ENCODE measurements at places on chromosomes 16 and 17.

DNA sequence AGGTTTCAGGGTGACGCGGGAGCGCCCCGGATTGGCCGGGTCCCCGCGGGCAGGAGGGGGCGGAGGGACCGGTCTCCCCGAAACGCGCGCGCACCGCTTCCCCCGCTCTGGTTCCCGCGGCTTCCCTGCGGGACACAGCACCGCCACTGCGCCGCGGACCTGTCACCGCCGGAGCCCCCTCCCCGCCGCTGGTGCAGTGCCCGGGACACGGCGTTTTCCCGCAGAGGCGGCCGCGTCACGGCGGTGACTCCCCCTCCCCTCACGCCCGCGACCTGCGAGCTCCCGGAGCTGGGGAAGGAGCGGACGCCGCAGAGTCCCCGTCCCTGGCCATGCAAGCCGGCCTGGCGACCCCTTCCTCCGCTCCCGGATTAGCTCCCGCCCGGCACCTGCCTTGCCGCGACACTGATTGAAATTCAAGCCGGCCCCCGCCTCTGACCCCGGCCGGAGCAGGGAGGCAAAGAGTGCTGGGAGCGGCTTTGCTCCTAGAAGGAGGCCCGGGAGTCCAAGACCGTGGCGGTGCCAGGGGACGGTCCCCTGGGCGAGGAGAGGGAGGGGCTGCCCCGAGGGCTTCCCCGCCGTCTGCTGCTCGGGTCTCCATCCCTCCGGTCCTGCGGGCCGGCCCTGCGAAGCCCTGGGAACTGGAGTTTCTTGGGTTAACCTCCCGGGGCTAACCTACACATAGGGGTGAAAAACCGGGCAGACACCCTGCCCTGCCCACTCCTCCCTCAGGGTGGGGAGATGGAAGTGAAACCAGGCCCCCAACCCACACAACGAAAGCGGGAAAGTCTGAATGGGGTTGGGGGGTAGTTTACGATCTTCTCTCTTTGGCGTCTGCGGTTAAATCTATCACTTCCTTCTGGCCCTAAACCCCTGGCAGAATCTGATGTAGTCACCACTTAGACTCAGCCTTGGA, 1.0 kb downstream of the RHBDL3 start:
- DNase-seq = no peak

DNA sequence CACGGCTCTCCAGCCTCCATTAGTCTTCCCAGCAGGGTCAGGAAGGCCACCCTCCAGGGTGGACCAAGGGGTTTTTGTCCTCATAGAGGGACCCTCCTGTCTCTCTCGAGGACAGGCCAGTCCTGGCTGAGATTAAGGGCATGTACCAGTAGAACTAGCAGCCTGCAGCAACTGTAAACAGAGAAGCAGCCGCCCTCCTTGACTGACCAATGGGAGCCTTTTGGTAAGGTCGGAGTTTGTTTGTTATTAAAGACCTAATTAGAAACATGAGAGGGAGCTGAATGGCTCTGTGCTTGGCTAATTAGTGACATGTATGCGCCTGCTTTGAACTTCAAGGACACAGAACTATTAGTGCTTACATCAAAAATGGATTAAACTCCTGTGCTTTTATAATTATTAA, 80.0 kb downstream of the CCDC182 start:
- DNase-seq = no peak

DNA sequence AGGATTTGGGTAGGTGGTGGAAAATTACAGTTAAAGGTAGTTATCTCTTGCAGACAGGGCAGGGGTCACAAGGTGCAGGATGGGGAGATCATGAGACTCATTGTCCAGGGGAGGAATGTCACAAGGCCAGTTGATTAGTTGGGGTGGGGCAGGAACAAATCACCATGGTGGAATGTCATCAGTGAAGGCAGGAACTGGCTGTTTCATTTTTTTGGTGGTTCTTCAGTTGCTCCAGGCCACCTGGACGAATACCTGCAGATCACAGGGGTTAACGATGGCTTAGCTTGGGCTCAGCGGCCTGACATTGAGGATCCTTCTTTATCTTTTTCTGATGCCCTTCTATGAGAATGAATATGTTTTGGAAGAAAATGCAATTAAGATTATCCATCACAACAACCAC, 87.1 kb downstream of the KPNA2 start:
- DNase-seq = no peak

GRCh38 chr16:67349172-67349571, 22.6 kb downstream of the LRRC36 start:
- DNase-seq = no peak

GRCh38 chr17:42422958-42423712, at the start of gene CAVIN1:
CAVIN1 (minus strand) TSS chr17:42423256; CDS start chr17:42423097, 159 bp downstream.
- no peak for DNase-seq

GRCh38 chr17:70116919-70117318, 41.9 kb downstream of the KCNJ16 start:
- no peak for DNase-seq

DNA sequence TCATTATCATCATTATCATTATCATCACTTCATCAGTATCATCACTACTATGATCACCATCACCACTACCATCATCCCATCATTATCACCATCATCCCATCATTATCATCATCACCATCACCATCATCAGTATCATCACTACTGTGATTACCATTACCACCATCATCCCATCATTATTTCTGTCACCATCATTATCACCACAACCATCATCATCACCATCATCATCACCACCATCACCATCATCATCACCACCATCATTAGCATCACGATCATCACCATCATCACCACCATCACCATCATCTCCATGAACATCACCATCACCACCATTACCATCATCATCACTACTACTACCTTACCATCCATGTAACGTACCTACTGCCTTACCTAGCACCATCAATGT, 368.8 kb downstream of the SEC14L1 start:
- DNase-seq = no peak

DNA sequence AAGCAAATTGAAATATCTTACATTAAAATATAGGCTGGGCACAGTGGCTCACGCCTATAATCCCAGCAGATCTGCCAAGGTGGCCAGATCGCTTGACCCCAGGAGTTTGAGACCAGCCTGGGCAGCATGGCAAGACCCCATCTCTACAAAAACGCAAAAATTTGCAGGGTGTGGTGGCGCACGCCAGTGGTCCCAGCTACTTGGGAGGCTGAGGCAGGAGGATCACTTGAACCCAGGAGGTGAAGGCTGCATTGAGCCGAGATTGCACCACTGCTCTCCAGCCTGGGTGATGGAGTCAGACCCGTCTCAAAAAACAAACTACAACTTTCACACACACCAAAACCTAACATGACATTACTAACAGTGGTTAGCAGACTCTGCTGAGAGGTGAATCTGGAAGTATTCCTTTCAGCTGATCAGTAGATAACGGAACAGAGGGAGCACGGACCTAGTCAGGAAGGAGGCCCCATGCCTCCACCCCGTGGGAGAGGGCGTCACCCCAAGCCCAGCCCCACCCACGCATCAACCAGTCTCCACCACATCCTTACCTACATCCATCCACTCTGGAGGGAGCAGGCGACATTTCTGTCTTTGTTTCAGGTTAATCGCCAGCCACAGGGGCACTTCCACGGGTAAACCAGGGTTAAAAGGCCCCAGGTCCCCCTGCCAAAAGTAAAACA, 1.7 kb downstream of the GINS2 start:
- DNase-seq = no peak

GRCh38 chr16:23134274-23134673, 15.0 kb downstream of the USP31 start:
- DNase-seq = no peak

- no peak for DNase-seq
Measured at GRCh38 chr16:70483426-70483825, 29.0 kb downstream of the FCSK start.

- DNase-seq = no peak
Measured at GRCh38 chr16:719815-720446, 1.0 kb upstream of the ANTKMT start.
